ENCODE measurements at places on chromosomes 12 and 14.
A peak's percentile ranks its signal among the peaks of the same experiment; 100 is the strongest.

GRCh38 chr12:116673681-116674111, 64.2 kb downstream of the SPRING1 start:
- peak; percentile 16 for DNase-seq

DNA sequence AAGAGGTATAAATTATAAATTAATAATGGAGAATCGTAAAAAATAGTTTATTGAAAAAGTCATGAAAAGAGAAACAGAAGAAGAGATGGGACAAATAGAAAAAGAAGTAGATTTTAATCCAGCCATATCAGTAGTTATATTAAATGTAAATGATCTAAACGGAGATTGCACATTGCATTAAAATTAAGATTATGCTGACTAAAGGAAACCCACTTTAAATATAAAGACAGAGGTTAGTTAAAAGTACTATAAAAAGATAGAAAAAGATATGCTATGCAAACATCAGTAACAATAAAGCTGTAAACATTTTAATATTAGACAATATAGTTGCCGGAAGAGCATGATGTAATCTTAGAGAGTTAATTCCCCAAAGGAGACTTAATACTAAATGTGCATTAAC, 5.4 kb upstream of the MBIP start:
- DNase-seq: no peak

- peak; percentile 50 for DNase-seq
These were observed 303 bp downstream of the PUS7L start for GRCh38 chr12:43758247-43758727.

DNA sequence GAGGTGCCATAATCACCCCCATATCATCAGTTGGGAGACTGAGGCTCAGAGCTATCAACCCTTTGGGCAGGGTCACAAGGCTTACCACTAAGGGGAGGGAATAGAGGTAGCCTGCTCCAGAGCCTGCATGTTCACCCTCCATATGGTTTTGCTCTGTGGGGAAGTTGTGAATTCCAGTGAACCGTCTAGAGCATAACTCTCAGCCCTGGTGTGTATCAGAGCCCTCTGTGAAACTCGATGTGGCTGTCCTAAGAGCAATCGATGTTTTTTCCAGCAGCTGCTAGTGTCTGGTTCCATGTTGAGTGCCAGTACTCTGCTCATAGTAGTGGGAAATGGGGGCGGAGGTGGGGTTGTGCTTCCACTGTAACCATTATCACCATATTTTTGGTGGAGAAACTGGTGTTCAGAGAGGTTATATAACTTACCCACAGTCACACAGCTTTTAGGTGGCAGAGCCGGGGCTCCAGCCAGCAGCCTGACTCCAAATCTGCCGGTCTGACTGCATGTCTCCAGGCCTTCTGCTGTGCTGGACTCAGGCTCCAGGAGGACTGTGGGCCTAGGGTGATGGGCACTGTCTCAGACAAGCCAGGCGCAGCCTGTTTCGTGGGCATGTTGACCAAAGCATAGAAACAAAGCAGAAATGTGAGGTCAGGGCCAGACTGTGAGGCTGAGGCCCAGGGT, 104.2 kb downstream of the ADCK1 start:
- DNase-seq: no peak

- no peak for DNase-seq
These were observed 13.8 kb upstream of the ADCK1 start for GRCh38 chr14:77786148-77786547.

GRCh38 chr12:116971222-116971621, 60.5 kb downstream of the FBXW8 start:
- no peak for DNase-seq

DNA sequence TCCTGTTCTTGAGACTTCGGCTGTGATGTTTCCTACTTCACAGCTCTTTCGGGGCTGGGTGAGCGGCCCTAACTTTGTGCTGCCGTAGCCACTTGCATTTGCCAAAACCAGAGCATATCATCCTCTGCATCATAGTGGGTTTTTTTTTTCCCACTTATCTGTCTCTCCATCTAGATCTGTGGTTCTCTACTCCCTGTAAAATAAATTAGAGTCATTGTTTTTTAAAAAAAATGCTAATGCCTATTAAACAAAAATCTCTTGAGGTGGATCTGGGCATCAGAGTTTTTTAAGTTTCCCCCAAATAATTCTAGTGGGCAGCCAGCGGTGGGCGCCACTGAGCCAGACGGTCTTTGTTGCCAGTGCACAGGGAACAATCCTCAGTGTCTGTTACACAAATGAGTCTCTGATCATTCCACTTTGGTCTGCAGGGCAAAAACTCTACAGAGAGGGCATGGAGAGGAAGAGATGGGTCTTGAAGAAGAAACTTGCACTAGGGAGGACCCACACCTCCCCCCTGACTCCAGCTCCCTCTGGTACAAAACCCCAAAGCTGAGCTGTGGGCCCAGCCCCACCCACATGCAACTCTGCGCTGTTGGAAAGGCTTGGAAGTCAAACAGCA, 62.4 kb upstream of the BCL2L14 start:
- DNase-seq: no peak

GRCh38 chr14:93037351-93037750, 78.4 kb downstream of the ITPK1 start:
- no peak for DNase-seq

DNA sequence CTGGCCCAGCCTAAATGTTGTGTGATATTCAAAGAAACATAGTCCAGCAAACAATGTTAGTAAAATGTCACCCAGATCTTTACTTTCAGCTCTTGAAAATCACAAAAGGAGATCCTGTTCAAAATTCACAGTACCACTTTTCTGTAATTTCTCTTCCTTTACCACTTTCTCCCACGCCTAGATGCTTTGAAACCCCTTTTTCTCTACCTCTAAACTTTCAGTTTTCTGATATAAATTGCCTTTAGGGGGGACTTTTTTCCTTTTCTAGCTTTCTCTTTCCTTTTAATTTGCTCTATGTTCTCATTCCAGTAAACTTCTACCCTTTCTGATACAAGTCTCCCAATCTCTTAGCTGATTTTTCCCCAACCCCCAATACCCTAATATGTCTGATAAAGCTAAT, 101.8 kb downstream of the LMO3 start:
- DNase-seq: no peak

- DNase-seq: no peak
These were observed 25.4 kb downstream of the CDC42BPB start for GRCh38 chr14:103031956-103032355.

DNA sequence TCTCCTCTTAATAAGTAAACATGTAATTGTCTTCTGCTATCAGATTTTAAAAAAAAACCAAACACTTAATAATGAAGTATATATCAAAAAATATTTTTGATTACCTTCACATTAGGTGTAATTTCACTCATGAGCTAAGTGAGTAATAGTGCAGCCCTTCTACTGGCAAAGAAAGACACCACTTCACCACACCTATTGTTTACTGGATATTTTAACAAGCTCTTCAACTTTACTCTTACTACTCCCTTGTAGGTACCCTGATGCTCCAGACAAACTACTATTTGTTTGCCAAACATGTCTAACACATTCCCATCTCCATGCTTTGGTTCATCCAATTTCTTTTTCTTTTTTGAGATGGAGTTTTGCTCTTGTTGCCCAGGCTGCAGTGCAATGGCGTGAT, 36.9 kb upstream of the WDR89 start:
- no peak for DNase-seq

DNA sequence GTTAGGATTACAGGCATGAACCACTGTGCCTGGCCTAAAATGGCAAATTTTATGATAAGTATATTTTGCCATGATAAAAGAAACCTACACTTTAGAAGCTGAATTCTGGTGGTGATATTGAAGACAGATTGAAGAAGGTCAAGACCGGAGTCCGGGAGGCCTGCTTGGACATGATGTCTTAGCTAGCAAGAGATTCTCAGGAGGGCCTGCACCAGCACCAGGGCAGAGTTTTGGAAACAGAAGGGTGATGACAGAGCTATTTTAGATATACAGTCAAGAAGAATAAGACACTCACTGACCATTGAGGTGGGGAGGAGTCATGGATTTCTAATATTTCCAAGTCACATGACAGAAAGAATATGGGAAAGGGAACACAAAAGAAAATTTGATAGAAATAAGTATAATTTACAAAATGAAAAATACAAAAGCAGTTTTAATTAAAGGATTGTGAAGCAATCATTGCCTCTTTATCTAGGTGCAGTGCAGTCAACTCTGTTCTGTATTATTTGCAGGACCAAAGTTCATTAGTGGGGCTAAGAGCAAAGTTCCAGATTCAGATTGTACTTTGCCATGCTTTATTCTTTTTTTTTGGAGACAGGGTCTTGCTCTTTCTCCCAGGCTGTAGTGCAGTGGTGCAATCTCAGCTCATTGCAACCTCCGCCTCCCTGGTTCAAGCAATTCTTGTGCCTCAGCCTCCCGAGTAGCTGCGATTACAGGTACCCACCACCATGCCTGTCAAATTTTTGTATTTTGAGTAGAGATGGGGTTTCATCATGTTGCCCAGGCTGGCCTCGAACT, 9.3 kb upstream of the PPP4R3A start:
- DNase-seq: no peak

- no peak for DNase-seq
These were observed 158.6 kb downstream of the ANO4 start for GRCh38 chr12:100953217-100953616.

GRCh38 chr12:29389295-29389919, 8.4 kb upstream of the ERGIC2 start:
- no peak for DNase-seq

- no peak for DNase-seq
These were observed 511.8 kb upstream of the FOXG1 start for GRCh38 chr14:28254768-28255167.

DNA sequence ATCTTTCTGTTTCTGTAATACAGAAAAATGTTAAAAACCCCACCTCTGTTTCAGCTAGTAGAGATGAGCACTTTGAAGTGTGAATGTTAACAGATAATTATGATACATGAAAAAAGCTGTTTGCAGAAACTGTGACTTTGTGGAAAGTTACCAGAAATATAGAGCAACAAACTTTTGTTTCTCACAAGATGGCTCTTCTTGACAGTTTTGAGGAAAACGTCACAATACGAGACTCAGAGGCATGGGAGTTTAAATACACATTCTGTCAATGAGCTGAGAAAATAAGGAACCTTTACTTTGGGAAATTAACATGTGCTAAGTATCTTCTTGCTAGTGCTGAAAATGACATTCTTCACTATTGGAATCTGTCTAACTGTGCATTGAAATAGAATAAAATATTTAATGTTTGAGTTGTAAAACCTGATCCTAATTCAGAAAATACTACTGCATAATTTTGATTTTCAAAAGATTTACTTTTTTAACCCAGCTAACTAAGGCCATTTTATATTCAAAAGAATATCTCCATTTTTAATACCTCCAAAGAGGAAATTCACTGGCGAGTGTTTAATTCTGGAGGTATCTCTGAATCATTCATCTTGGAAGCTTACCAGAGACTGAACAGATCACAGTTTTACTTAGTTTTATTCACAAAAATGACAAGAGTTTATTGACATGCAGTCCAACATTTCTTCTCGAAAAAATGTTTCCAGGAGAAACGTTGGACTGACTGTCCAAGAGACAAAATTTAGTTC, 308.9 kb upstream of the LRFN5 start:
- no peak for DNase-seq

- DNase-seq: no peak
These were observed 8.8 kb downstream of the VRK1 start for GRCh38 chr14:96805956-96806355.

DNA sequence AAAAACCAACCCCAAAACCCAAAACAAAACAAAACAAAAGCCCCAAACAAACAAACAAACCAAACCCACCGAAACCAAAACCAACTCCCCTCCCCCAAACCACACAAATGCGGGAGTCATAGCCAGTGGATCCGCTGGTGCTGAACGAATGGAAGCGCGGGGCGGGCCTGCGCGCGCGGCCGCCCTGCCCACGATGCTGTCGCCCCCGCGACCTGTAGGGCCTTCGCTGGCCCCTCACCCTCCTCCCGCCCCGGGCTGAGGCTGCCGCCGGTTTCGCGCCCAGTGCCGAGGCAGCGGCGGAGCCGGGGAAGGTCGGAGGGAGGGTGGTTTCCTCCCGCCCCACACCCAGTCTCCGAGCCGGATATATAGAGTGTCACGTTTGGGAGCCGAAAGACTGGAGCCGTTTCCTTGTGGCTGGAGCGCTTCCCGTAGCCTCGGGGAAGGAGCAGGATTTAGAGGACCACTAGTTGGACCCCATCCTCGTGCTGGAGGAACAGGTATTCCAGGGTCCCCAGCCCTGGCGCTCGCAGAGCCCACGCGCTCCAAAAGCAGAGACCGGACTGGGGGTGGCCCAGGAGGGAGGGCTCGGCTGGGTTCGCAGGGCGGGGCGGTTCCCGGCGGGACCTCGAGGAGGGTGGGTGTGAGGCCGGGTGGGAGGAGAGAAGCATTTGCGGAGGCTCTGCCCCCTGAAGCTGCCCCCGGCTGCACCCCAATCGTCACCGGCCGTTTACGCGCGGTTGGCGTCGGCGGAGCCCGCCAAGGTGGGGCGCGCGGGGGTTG, at the start of gene FAR2:
FAR2 (plus strand) TSS at position 368 of the 780 bp plus-strand sequence. CDS start 121,172 bp downstream, outside the sequence.
- DNase-seq: peak; percentile 58

DNA sequence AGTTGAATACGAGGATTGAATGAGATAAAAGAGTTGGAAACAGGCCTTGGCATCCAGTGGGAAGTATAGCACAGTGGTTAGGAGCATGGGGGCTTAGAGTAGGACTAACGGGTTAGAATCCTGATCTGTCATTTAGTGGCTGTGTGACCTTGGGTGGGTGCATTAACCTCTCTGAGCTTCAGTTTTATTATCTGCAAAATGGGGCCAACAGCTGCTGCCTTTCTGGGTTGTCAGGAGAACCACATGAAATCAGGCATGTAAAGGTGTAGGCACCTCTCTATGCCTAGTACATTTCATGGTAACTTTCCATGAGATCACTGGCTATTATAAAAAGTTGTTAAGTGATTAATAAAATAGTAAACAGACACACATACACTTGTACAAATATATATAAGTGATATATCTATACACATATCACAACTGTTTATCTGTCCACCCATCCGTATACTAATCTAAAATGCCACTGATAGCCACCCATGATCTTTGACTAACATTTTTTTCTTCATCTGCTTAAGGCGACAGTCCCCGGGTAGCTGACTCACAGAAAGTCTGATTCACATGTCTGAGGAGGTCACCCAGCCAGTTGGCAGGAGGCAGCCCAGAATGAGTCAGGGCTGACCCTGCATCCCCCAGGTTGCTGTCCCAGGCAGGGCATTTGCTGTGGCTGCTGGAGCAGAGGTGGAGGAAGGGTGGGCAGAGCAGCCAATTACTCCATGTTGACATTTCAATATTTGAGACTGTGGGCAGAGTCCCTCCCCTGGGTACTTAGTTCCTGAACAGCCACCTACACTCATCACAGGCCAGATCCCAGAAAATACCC, 125.6 kb upstream of the NOS1 start:
- DNase-seq: peak; percentile 31

DNA sequence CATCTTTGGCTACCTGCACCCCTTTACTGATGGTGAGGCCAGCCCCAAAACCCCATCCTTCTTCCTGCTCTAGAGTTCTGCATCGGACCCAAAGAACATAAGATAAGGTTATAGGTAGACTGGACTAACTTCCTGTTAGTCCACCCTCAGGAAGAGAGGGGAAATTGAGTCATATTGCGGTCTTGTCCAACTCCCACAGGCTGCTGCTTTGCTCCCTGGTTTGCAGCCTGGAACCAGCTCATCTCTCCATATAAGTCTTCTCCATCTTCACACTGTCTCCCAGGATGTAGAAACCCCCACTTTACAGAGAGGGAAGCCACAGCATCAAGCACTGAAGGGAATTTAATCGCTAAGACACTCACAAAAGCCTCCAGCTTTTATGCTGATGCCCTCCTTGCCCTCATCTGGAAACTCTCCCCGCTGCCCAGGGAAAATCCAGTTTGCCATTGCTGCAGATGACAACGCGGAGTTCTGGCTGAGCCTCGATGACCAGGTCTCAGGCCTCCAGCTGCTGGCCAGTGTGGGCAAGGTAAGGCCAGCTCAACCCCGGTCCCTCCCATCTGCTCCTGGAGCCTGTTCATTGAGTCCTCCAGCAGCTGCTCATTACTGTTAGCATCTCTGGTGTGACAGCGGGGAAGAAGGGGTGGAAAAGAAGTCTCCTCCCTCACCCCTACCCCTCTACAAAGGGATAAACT, 85.3 kb downstream of the B4GALNT3 start:
- no peak for DNase-seq

Measured in LoVo (cell line).